ENCODE measurements at places on chromosomes 12 and 14.

GRCh38 chr12:3480764-3481163 lies 10.2 kb upstream of the PRMT8 start:
- no peak for DNase-seq

- no peak for DNase-seq
Observed at GRCh38 chr12:49966511-49967041, 4.9 kb downstream of the AQP5 start.

GRCh38 chr12:26555139-26555538 lies 277.9 kb downstream of the ITPR2 start:
- no peak for DNase-seq

DNA sequence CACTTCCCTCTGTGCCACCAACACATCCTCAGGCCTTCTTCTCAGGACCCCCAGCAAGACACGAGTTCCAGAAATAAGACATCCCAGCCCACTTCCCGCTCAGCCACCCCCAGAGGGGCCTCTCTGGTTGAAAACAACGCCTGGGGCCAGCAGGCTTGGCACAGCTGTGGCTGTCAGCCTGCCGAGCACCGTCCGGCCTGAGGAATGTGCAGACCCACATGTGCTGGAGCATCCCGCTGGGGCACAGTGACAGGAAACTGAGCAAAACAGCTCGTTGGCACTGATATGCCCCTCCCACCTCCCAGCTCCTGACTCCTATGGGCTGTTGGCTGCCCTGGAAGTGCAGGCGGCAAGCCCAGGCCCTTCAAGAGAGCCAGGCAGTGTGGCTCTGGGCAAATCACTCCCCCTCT lies 1.4 kb downstream of the SYNE3 start:
- DNase-seq = no peak

- DNase-seq = peak; percentile 3
Observed at GRCh38 chr12:110846615-110847566, at the start of gene CCDC63. Gene CCDC63 (plus strand): TSS chr12:110846987. CDS start chr12:110852955, 5,968 bp downstream.

GRCh38 chr14:71538938-71539649 lies 393.1 kb upstream of the RGS6 start:
- no peak for DNase-seq

DNA sequence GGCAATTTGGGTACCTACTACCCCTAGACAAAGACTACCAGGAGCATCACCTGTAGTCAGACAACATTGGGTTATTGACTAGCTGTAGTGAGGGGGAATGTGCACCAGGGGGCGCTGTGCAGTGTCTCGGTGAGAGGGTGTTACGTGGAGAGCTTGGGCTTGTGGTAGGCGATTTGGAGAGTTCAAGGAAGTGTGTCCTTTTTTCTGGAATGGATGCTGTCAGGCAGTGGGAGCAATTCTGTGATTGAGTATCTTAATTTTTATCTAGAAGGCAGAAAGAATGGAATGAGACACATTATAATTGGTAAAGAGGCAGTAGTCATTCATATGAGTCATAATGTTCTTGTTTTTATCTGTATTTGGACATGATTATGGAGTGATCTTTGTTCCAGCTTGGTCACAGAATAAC lies 187.7 kb downstream of the GALC start:
- DNase-seq = peak; percentile 27

DNA sequence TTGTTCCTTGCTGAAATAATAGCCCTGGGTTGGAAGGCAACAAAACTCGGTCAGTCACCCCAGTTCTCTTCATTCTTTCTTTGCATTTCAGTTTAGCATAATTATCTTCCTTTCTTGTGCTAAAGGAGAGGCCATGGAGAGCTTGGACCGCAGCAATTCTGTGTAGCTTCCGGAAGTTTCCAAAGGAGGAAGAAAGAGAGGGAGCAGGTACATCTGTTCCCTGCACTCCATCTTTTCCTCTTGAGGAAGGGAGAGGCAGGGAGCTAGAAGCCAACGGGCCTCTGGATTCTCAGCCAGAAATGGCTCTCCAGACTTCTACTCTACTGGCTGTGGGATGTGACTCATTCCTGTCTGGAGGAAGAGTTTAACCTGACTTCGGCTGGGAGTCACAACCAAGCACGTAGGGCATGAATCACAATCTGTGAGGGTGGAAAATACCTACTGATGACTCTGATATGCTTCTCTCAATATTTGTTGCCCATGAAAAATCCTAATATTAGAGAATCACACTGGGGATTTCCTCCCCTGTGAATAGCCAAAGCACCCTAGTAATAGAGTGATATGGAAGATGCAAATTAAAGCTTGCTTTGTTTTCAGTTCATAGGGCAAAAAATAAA lies 17.0 kb downstream of the ANO6 start:
- DNase-seq = no peak

GRCh38 chr12:45427042-45427441 lies 211.1 kb downstream of the ANO6 start:
- no peak for DNase-seq

DNA sequence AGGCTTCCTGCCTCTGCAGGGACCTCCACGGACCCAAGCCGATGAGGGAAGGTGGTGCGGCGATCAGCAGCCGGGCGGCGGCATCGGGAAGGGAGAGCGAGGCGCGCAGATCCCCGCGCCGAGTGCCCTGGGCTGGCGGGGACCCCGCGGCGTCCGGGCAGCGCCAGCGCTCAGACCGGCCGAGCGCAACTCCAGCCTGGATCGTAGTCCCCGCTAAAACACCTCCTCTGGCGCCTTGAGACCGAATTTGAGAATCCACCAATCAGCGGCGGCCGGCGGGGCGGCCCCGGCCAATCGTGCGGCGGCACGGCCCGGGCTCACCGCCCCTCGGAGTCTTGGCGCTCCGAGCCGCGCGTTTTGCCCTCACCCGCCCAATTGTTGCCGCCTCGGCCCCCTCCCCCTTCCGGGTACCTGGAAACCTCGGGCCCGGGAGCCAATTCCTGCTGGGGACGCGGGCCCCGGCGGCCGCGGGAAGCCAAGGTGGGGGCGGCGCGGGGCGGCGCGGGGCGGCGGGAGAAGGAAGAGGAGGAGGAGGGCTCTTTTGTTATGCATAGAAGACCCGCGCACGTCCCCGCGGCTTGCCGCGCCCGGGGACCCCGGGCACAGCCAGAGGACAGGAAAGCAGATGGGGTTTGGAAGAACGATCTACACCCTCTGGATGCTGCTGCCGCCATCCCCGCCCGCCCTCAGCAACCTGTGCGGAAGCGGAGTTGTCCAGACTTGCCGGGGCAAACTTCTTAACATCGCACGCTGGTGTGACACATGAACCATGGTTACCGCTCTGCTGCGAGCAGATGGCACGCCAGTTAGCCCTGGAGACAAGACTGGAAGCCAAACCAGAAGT lies at the start of gene E2F7:
E2F7 (minus strand) TSS at position 209 of the 844 bp plus-strand sequence. CDS start 934 bp downstream, outside the sequence.
- DNase-seq = peak; percentile 88

DNA sequence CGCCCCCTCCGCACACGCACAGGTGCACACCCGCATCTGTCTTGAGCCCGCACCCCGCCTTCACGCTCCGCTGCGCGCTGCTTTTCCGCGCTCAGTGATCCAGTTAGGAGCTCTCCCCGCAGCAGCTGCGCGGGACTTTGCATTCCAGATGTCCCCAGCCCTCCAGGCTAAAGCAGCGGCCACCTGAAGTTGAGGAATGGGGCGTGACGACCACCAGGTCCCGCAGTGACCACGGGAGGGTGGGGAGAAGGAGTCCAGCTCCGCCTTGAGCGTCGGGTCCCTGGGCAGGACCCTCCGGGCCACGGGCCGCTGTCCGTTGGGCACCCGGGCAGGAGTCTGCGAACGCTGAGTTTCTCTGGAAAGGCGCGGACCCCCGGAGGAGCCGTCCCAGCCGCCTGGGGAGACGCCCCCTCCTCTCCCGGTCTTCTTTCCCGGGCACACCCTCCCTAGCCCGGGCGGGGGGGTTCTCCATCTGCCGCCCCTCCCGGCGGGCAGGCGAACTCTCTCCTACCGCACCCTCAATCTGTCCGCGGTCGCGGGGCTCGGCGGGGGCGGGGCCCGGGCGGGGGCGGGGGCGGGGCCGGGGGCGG lies 334 bp upstream of the TMEM132C start:
- no peak for DNase-seq

- DNase-seq = no peak
Observed at GRCh38 chr14:31275731-31276130, 68.1 kb upstream of the HECTD1 start.

DNA sequence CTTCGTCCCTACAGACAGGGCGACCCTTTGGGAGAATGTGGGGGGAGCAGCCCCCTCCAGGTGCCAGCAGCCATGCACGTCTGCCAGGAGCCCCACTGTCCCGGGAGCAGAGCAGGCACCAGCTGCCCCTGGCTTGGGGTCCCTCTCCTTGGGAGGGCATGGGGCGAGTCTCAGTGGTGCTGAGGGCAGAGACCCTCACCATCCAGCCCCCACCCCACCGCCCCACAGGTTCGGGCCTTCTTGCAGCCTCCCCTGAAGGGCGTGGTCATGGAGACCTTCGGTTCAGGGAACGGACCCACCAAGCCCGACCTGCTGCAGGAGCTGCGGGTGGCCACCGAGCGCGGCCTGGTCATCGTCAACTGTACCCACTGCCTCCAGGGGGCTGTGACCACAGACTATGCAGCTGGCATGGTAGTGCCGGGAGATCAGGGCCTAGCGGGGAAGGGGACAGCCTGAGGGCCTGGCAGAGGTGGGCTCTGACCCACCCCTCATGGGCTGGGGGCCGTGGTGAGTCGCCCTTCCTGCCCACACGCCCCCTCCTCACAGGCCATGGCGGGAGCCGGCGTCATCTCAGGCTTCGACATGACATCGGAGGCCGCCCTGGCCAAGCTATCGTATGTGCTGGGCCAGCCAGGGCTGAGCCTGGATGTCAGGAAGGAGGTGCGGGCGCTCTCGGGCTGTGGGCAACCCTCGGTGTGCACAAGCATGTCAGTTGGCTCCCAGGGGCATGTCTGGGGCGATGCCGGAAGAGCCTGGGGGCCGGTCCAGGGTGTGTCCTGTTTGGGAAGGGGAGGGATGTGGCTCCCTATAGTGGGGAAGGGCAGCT lies 18.8 kb downstream of the ASPG start:
- no peak for DNase-seq
